ENCODE measurements at places on chromosomes 1 and 21.

DNA sequence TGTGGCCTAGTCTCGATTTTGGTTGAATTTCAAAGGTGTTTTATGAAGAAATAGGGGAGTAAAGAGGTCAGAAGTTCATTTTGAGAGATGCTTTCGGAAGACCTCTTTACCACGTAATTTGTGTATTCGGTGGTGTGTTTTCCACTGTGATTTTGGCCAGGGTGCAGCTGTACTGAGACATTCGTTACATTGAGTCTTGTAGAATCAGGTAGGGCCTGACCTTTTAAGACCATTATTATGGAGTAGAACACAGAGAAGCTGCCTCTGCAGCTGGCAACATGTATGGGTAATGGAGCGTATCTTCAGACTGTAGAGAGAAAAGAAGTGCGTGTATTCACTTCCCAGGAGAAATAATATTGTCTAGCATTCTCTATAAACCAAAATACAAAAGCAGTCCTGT lies 326.5 kb downstream of the PDE4B start:
- no peak for DNase-seq

GRCh38 chr1:18396247-18396980 lies 84.3 kb upstream of the KLHDC7A start:
- DNase-seq, result no peak

DNA sequence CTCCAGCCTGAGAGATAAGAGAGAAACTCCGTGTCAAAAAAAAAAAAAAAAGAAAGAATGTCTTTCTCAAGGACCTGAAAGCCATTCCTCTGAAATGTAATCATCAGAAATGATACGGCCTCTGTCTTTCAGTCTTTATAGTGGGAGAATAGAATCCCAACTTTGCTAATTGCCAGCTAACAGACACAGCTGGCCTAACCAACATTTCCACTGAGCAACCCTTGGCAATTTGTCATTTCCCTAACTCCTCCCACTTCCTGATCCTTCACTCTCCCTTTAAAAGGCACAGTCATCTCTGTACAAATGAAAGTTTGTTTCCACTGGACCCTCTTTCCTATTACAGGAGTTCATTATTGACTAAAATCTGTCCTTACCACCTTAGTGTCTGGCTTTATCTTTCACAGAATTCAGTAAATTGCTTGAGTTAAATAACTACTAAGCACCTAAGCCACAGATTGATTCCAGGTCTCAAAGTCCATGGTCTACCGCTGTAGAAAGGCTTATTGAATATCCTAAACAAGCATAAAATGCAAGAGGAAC lies 4.3 kb upstream of the CBR1 start:
- no peak for DNase-seq

- no peak for DNase-seq
Measured at GRCh38 chr1:183472488-183473216, at the start of gene SMG7. Gene SMG7 (plus strand): TSS chr1:183472499. CDS start chr1:183472621, 122 bp downstream.

GRCh38 chr1:177355575-177355974 lies 184.8 kb downstream of the BRINP2 start:
- DNase-seq, result no peak

GRCh38 chr1:91427741-91428140 lies 23.1 kb upstream of the HFM1 start:
- DNase-seq, result no peak

DNA sequence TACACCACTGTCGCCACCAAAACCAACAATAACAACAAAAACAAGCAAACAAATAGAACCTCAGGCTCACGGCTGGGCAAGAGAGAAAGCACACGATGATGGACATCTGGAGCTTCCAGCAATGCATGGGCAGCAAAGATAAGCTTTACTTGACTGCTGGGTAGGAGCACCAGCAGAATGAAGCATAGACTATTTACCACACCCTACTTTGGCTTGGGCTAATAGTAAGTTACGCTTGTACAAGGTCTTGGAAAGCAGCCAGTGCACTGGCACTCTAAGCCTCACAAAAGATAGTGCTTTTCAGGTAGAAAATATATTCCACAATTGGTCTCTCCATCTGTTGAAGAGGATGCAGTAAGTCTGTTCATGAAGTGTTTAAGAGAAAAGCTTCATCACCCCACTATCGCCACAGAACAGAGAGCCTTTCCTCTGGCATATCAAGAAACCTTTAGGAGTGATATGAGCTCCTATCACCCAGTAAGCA lies 13.6 kb downstream of the ADIPOR1 start:
- no peak for DNase-seq

GRCh38 chr1:234368320-234369032 lies 4.8 kb upstream of the COA6 start:
- DNase-seq, result no peak

DNA sequence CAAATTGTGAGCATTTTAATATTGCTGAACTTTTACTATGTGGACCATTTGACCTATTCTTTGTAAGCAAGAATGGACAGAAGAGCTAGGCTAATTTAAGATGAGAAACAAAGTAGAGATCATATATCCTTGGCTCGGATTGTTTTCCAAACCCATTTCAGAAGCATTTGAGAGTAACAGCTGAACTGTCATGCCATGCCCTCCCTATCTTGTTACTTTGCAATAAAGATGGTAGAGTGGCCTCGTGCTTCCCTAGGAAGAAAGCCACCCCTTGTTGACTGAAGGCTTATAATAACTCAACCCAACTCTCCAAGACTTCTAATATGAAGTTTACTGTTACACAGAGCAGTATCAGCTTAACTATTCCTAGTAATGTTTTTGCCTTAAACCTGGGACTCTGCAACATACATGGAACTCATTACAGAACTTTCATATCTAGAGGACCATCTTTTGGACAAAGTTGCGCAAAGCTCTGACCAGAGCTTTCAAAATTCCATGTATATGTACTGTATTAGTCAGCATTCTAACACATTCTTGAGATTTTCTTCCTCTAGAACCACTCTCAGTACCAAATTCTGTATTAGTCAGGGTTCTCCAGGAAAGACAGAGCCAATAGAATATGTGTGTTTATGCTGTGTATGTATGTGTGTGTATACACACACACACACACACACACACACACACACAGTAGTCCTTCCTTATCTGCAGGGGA lies 68.7 kb downstream of the ADAMTS1 start:
- no peak for DNase-seq

DNA sequence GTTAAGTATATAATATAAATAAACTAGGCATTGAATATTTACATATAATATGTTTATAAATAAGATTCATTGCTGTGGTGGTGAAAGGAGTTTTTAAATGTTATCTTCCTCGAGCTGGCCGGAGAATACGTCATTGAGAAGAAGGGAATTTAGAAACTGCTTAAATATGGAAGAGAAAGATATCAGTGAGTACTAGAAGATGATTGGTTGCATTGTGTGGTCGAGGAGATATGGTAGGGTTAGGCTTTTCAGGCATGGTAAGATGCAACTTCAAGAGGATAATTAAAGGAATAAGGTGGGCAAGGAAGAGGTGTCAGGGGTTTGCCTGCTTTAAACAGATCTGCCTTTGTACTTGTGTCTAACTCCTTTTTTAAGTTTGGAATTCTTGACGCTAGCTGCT lies 73.5 kb downstream of the RPS6KC1 start:
- no peak for DNase-seq

- no peak for DNase-seq
Measured at GRCh38 chr1:208587110-208587509, 342.9 kb upstream of the PLXNA2 start.

GRCh38 chr1:5297886-5298239 lies 643.5 kb downstream of the AJAP1 start:
- DNase-seq, result no peak

DNA sequence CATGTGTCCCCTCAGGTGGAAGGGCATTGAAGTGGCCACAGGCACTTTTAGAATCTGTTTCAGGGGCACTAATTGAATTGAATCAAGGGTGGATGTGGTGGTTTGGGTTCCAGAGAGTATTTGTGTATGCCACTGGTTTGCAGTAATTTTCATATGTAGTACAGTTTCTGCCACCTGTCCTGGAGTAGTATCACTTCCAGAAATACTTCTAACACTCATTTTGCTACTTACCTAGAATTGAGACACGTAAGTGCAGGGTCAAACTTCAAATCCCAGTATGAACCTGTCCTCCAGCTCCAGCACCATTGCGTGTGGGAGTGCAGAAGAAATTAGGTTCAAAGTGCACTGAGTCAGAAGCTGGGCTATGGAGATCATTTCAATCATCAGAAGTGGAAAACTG lies 26.8 kb downstream of the RSPH1 start:
- DNase-seq, result no peak

DNA sequence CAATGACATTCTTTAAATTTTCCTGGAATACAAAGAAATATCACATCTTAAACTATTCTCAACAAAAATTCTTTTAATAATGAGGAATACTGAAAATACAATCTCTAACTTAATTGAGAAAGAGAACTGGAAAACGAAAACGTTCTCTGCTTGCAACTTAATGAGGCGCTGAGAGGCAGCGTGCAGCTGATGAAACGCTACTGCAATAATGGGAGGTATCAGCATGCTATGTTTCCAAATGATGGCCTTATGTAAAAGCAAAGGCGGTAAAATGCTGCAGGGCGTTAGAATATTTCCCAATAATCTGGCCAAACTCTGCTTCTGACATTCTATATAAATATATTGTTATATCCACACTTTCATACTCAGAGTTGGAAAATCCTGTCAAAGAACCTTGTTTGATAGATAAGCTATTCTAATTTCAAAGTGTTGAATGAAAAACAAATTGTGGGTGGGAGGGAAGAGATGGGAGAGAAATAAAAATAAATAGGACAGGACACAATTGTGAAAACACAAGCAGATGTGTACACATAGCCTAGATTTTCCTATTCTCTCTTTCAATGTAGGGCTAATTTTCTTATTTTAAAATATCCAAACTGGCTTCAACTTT lies 70.9 kb downstream of the APP start:
- DNase-seq, result no peak

- no peak for DNase-seq
Measured at GRCh38 chr1:197321811-197322210, 53.8 kb downstream of the CRB1 start.

- no peak for DNase-seq
Measured at GRCh38 chr1:229073251-229073650, 197.7 kb upstream of the RAB4A start.

DNA sequence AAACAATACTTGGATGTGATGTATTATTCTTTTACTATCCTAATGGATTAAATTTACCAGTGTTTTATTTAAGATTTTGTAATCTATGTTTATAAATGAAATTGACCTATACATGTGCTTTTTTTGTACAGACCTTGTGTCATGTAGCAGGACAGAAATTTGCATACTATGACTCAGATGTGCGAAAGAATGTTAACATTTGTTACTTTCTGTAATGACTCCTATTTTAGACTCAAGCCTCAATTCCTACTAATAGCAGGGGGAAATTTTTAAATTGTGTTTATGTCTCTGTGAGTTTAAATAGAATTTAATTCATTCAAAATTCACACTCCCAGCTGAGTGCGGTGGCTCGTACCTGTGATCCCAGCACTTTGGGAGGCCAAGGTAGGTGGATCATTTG lies 21.8 kb upstream of the RIMKLA start:
- no peak for DNase-seq

DNA sequence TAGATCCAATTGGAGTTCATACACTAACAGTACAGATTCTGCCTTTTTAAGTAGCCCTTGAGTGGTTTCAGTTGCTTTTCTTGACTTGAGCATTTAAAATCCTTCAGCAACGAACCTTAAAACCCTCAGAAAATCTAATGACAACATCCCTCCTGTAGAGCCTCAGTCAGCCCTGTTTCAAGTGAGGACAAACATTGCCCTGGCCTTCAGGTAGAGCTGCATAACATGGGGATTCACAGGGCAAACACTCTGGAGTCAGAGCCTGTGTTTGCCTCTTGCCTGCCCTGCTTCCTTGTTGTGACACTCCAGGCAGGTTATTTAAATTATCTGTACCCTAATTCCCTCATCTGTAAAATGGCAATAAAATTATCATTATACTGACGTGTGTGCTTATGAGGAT lies 96.1 kb upstream of the KCNA3 start:
- no peak for DNase-seq

GRCh38 chr1:244084763-244085162 lies 33.7 kb downstream of the ZBTB18 start:
- DNase-seq, result no peak

DNA sequence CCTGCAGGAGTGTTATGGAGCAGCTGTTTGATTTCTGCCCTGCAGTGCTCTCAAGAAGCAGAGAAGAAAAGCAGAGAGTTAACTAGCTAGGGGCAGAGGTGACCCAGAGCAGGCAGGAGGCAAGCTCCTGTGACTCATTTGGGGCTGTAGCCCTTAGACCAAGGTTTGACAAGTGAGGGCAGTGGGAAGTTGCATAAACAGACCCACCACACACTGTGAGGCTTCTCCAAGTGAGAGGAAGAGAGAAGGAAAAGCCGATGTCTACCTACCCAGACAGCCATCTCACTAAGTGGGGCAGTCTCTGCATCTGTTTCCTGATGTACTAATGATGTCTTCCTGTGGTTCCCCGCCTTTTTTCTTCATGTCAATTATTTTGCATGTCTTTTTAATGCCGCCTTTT lies 159.9 kb upstream of the NR5A2 start:
- DNase-seq, result no peak

GRCh38 chr1:155186794-155187455 lies 13.3 kb downstream of the TRIM46 start:
- DNase-seq, result no peak

GRCh38 chr1:187646536-187647107 lies 817.9 kb downstream of the PLA2G4A start:
- no peak for DNase-seq

DNA sequence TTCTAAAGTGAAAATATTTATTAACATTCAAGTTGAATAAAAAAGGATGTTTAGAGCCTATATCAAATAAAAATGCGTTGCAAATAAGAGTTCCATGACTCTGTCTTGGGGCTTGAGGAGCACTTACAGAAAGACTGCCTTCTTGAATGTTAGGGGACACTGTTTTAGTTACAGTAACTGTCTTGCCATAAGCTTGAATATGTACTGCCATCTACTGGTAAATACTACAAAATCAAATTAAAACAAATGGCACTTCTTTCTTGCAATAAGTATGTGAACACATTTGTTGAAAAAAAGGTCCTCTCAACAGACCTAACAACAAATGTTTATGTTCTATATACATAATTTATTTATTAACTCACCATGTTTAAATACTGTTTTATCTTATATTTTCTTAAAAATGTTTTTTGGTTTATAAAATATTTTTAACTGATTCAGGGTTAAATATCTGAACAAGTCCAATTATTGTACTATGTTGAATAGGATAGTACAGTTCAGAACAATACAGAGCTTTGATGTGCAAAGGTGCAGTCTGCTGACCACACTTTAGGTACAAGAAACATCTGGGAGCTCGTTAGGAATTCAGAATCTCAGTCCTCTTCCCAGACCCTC lies 199.5 kb downstream of the LRRIQ3 start:
- no peak for DNase-seq

DNA sequence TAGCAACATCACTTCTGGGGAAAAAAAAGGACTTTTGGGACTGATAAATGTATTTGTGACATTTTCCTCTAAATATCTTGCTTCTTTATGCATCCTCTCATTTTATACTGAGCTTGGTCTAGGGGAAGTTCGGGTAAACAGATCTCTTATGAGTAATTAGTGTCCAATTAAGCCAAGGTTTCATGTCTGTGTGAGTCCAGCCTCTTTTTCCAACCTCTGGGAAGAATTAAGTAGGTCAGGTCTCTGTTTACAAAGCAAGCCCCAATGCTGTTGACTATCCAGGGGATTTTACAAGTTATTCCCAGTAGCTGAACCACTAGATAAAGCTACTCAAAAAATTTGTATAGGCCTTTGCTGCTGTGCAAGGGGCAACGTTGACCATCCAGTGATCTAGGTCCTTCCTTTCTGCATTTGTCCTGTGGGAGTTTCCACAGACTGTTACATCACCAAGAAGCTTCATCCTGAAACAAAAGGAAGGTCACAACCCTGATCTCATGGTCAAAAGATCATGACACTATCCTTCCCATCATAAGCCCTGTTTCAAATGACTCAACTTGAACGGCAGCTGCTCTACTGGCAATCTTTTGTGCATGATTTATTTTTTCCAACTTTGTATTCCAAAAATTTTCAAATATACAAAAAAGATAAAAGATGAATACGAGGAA lies 74.3 kb downstream of the ETS2 start:
- DNase-seq, result no peak

Data from GOT3 (cell line).